SK-N-SH (cell line): ENCODE measurements at places on chromosomes 7 and 10. TPM values are rescaled to one million over a fixed set of nuclear protein-coding genes. Genes with fewer than 3 reads are reported as not detected.

FKBP6 gene
- polyA plus RNA-seq, result not detected in 2 replicates

ZNF804B gene
- not detected in 2 replicates for polyA plus RNA-seq

DNA sequence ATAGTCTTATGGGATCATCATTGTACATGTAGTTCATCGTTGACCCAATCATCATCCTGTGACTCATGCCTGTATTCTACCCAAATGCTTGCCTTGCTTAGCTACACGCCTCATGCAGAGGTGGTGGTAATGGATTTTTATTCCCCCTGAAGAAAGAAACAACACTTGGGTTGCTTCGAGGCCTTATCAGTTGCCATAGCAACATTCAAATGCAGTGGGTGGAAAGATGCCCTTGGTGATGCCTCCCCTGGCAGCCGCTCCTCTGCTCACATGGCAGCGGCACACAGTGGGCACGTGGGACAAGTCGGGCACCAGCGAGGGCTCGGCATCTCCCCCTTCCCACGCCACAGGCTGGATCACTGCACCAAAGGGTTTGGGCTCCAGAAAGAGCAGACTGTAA lies 54.0 kb upstream of the NMT2 start:
- DNase-seq, result no peak

ITPRID1 gene
- not detected in 2 replicates for polyA plus RNA-seq

- DNase-seq, result no peak
Observed at GRCh38 chr7:36119005-36119706, 33.9 kb upstream of the EEPD1 start.

DNA sequence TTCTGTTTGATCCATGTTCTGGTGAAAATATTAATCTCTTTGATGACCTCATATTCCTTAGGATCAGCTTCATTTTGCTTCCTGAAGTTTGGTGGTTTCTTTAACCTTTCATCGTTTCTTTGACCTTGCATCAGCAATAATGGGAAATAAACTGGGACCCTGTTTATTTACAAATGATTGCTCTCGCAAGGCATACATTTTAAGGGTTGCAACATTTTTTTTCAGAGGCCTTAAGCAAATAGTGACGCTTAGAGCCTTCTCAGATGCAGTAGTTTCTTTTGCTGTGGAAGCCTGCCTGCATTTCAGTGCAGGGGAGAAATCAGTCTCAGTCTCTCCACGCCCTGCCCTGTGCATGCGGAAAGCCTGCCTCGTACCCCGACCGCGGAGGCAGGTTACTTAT lies 139.1 kb upstream of the NPS start:
- DNase-seq, result no peak

DNA sequence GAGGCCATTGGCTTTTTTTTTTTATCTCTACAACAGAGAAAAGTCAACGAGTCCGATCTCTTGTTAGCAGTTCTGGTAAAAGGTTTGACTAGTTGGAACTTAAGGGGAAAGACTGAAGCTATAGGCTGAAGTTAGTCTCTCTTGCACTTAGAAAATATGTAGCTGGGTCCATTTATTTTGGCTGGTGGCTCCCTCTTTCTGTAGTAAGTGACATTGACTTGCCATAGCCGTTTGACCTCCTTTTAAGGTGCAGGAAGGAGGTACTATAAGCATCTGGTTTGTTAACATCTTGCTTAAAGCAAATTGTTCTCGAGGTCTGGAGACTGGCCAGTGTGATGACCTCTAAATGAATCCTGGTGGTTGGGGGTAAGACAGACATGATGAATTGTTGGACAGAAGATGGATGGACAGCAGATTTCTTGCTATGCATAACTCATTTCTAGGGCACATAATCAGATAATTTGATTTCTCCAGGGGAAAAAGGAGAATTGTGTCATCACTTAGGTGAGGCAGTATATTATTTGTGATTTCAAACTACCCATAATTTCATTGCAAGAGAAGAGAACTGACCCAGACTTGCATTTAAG lies 356.3 kb upstream of the GALNT17 start:
- no peak for DNase-seq

- no peak for DNase-seq
Observed at GRCh38 chr7:159329818-159330378, 185.2 kb upstream of the VIPR2 start.

DNA sequence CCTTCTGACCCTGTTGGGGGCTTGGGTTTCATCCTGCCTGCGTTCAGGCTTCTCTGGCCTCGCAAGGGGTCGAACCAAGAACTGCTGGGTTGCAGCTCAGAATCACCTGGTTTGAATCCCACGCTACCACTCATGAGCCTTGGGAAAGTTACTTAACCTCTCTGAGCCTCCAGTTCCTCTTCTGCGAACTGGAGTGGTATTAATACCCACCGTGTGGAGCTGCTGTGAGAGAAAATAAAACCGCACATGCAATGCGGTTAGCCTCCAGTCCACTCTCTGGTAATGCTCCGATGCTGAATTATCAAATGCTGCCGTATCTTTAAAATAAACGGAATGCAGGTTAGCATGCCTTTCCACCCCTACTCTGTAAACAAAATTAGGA lies 171.9 kb downstream of the ARHGAP12 start:
- DNase-seq, result no peak

SOSTDC1 gene
- 0.13 and 0.81 TPM in 2 replicates for polyA plus RNA-seq
